Activated T-helper 2 cell treated with anti-CD3 and anti-CD28 coated beads, Interferon-gamma antibody, Interleukin-2, Interleukin-4, amounts not matched to agents 10 μg/mL and 5 μg/mL and 100 μg/mL, durations not matched to agents 14 hours and 24 hours and 36 hours (primary cell): ENCODE measurements at places on chromosomes 1 and 21. TPM values are rescaled to one million over a fixed set of nuclear protein-coding genes. Genes with fewer than 3 reads are reported as not detected.

KRTAP6-1 gene
- total RNA-seq = not detected in 2 replicates

CFAP45 gene
- 1.5 and 2.3 TPM in 2 replicates for total RNA-seq

AADACL3 gene
- not detected in 2 replicates for total RNA-seq

DNA sequence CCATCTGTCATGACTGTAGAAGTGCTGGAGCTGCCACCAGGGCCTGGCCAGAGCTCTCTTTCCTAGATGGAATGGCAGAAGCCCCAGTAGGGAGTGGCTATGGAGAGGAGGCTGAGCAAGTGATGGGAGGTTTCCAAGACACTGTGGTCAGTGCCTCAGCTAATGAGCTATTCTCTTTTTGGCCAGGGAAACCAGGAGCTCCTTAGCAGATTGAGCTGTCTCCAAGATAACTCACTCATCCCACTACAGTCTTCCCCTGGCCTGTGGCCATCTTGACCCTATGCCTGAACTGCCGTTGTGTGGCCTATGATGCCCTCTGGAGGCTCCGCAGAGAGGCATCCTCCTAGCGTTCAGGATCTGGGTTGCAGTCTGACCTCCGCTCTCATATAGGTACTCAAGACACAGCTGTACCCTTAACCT, 60.5 kb downstream of the ERI3 start:
- H3K36me3 ChIP-seq = peaks cover 14% of the 10 kb centered on the region
- H3K4me1 ChIP-seq = no peaks in the 10 kb centered on the region
- no peaks in the 10 kb centered on the region for H3K27me3 ChIP-seq

DNA sequence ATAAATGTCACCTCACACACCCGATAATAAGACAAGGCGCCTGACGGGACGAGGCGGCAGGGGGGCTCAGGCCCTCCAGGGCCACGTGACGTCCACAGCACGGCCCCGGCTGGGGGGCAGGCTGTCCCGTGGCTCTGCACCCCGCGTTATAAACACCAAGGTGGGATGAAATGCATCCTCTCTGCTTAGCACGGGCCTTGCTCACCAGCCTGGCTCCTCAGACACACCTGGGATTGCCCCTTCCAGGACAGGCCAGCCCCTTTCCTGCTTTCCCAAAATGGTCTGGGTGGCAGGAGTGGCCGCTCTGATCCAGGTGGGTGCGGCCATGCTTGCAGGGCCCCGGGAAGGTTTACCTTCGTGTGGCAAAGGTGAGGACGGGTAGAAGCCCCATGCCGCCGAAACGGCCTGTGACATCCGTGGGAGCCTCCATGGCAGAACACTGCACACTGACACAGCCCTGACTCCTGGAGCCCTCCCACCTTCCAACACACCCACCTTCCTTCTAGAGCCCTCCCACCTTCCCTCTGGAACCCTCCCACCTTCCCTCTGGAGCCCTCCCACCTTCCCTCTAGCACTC, 35.9 kb downstream of the SLC19A1 start:
- no peak for DNase-seq
- no peaks in the 10 kb centered on the region for H3K27me3 ChIP-seq
- no peak overlapping the region for H3K27ac ChIP-seq
- H3K4me1 ChIP-seq = no peaks in the 10 kb centered on the region
- no peak overlapping the region for H3K4me3 ChIP-seq
- no peaks in the 10 kb centered on the region for H3K36me3 ChIP-seq

DNA sequence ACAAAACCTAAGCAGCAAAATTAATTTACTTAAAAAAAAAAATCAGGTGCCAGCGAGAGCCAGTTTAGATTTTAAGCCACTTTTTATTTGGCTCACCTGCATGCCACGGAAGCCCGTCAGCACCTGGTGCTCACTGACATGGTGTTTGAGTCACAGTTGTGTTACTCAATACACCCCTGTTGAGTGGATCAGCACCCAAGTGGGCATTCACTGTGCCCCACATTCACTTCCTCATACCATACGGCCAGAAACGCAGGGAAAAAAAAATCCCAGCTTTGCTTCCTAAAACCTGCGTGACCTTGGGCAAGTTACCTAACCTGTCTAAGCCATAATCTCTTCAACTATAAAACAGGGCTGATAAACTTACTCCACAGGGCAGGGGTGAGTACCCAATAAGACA, 42.8 kb upstream of the SIM2 start:
- no peak overlapping the region for H3K27ac ChIP-seq
- DNase-seq = no peak
- peaks cover 6% of the 10 kb centered on the region for H3K27me3 ChIP-seq
- H3K4me3 ChIP-seq = no peak overlapping the region
- H3K4me1 ChIP-seq = no peaks in the 10 kb centered on the region
- H3K36me3 ChIP-seq = no peaks in the 10 kb centered on the region

- H3K36me3 ChIP-seq = peaks cover 45% of the 10 kb centered on the region
- no peaks in the 10 kb centered on the region for H3K27me3 ChIP-seq
- peaks cover 35% of the 10 kb centered on the region for H3K4me1 ChIP-seq
Observed at GRCh38 chr1:198878566-198878965, 239.7 kb downstream of the PTPRC start.

- no peaks in the 10 kb centered on the region for H3K27me3 ChIP-seq
- DNase-seq = peak; percentile 44
- peak overlapping the region; percentile 98 for H3K27ac ChIP-seq
- H3K36me3 ChIP-seq = peaks cover 12% of the 10 kb centered on the region
Observed at GRCh38 chr1:59020151-59020997, 236.5 kb upstream of the JUN start.

DNA sequence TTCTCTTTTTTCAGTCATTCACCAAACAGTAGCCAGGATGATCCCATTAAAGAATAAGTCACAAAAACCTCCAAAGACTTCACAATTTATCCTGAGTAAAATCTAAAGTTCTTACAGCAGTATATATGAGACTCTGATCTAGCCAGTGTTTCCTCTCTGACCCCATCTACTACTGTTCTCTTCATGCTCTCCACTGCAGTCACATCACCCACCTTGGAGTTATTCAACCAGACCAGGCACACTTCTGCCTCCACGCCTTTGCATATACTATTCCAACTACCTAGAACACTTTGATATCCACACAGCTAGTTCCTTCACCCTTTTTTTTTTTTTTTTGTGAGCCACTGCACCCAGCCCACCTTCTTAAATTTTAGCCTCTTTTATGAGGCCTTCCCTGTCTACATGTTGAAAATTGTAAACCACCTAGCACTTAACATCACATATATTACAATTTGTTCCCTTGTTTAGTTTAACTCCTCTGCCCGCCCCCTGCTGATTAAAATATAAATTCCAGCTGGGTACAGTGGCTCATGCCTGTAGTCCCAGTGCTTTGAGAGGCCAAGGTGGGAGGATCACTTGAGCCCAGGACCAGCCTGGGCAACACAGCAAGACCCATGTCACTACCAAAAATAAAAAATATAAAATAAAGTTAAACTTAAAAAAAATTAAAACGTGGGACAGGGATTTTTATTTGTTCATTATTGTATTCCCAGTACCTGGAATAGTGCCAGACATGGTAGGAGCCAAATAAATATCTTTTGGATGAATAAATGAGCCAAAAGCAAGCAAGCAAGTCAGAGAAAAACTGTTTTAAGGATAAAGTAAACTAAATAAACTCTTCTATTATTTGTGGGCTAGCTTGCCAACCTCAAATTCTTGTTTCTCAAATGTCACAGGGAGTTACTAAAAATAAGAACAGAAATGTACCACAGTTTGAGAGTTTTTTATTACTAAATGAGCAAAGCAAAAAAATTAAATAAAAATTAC, 35.2 kb upstream of the MUTYH start:
- no peak for DNase-seq
- no peak overlapping the region for H3K27ac ChIP-seq
- H3K4me3 ChIP-seq = no peak overlapping the region

DNA sequence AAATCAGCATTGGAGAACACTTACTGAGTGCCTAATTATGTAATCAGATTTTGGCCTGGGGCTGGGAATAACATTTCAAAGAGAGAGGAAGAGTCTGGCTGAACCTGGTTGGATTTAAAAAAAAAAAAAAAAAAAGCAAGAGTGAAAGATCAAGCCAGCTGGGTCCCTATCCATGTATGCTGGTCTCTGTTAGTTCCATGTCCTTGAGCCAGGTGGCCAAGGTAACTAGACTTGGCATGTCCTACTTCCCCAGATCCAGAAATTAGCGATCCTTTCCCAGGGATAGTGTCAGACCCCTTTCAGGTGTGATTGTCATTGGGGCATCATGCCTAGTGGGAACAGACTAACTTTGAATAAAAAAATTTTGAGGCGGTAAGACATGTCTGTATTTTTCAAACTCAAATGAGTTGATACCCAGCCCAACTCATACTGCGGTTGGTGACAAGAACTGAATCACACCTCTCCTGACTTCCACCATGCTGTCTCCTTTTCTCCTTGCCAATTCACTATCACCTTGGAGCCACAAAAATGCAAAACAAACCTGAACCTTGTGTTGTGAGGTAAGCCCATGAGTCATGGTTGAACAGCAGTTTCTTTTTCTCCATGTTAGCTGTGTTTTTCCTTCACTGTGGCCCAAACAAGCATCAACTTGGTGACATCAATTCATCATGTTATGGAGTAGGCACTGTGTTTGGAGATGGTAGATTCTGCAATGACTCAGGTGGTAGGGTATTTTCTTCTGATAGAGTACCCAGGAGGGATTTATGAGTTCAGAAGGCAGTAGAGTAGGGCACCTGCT, 24.5 kb upstream of the PPP2R5A start:
- DNase-seq = no peak
- no peak overlapping the region for H3K27ac ChIP-seq
- H3K4me1 ChIP-seq = peaks cover 38% of the 10 kb centered on the region
- peaks cover 1% of the 10 kb centered on the region for H3K27me3 ChIP-seq
- no peak overlapping the region for H3K4me3 ChIP-seq

GRCh38 chr1:246647113-246647512, 77.1 kb upstream of the SCCPDH start:
- no peak overlapping the region for H3K4me3 ChIP-seq
- no peak overlapping the region for H3K27ac ChIP-seq
- H3K4me1 ChIP-seq = peaks cover 2% of the 10 kb centered on the region
- H3K27me3 ChIP-seq = no peaks in the 10 kb centered on the region

GRCh38 chr1:208208132-208208487, 36.1 kb downstream of the PLXNA2 start:
- no peak for DNase-seq
- no peaks in the 10 kb centered on the region for H3K4me1 ChIP-seq
- H3K36me3 ChIP-seq = no peaks in the 10 kb centered on the region
- H3K27me3 ChIP-seq = peaks cover 8% of the 10 kb centered on the region
- no peak overlapping the region for H3K27ac ChIP-seq
- H3K4me3 ChIP-seq = no peak overlapping the region

DNA sequence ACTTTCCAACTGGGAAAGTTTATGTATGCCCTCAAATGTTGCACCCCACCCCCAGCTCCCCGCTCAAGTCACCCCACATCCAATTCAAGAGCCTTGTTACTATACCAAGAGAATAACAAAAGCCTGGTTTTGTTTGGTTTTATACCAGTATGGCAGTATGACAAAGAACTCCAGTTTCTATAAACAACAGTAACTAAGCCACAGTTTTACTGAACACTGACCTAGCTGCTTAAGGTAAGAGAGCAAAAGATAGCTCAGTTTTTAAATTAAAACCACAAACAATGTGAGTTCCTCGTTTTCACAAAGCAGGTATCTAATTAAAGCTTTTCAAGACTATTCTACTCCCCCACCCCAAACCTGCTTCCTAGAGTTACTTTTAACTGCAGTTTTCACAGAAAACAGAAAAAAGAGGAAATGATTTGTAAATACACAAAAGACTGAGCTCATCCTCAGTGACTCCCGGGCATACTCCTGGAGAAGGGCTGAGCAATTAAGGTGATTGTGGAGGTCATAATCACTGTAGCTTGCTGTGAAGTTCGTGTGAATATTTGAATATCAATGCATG, 59.3 kb upstream of the LHX8 start:
- DNase-seq = no peak
- H3K36me3 ChIP-seq = no peaks in the 10 kb centered on the region
- H3K4me3 ChIP-seq = no peak overlapping the region
- no peak overlapping the region for H3K27ac ChIP-seq
- H3K4me1 ChIP-seq = no peaks in the 10 kb centered on the region

GRCh38 chr1:45913731-45914501, 110.5 kb downstream of the MAST2 start:
- no peaks in the 10 kb centered on the region for H3K27me3 ChIP-seq
- DNase-seq = no peak
- H3K4me1 ChIP-seq = peaks cover 6% of the 10 kb centered on the region
- no peak overlapping the region for H3K27ac ChIP-seq
- H3K36me3 ChIP-seq = no peaks in the 10 kb centered on the region
- H3K4me3 ChIP-seq = no peak overlapping the region

- H3K4me1 ChIP-seq = peaks cover 12% of the 10 kb centered on the region
- DNase-seq = no peak
- H3K4me3 ChIP-seq = no peak overlapping the region
- H3K36me3 ChIP-seq = peaks cover 3% of the 10 kb centered on the region
- no peak overlapping the region for H3K27ac ChIP-seq
Observed at GRCh38 chr1:228077565-228078330, 4.8 kb upstream of the ARF1 start.
